ENCODE measurements at places on chromosomes 3 and 15.

GRCh38 chr15:32722136-32722535 is 4.3 kb downstream of the GREM1 start:
- DNase-seq: no peak

DNA sequence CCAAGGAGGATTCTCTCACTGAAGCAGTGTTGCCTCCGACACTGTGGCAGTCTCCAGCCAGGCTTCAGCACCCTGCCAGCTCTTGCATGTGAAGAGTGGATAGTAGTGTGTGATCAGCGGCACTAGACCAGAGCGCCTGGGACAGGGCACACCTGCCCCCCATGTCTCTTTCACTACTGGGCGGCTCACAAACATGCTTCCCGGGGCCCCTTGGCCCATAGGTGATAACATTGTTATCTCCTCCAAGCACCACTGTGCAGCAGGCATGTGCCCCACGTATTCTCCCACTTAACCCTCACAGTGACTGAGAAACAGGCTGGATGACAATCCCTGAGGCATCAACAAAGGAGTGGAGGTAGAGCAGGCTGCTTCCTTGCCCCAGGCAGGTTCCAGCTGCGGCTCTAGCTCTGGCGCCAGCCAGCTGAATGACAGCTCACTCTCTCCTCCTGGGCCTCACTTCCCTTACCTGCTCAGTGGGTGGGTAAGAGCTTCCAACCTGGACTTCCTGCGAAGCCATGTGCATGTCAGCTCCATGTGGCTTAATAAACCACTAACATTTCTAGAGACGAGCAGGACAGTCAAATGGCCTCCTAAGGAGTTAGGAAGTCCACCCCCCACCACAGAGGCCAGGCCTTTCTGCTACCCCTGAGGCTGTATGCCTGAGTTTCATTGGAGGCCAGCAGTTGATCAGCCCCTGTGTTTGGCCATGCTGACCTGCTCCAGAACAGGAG is 37.8 kb downstream of the KLF13 start:
- no peak for DNase-seq

DNA sequence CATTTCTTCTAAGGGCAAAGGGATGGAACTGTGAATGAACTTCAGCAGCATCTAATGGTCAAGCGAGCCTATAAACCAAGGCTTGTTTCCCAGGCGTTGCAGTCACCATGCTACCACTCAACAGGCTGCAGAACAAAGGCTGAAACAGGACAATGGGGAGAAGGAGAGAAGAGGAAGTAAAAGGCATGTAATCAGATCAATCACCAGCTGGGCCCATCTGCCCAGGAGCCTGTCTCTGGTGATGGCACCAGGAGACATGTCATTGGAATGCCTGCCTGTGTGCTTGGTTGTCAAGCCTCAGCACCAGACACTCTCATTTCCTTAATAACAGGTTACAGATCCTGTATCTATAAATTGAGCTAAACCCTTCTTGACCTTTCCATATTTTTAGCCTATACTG is 81.7 kb upstream of the UMPS start:
- no peak for DNase-seq

GRCh38 chr15:69093127-69093526 is 67.3 kb upstream of the GLCE start:
- DNase-seq: no peak

DNA sequence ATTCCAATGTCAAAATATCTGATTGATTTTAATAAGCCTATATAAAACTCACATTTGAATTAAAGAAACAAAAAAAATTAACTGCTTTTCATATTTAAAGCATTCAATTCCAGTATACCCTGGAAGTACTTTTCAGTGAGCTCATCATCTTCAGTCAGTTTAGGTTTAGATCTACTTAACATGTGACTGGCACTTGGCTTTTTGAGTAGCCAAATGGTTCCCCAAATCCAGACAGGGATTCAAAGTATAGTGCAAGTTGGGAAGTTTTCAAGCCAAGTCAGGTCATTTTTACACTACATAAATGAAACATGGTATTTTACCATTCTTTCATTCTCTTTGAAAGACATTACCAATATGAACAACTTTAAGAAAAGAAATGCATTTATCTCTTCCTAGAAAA is 57.5 kb downstream of the ATP8B4 start:
- no peak for DNase-seq

GRCh38 chr3:197022405-197023231 is 7.0 kb downstream of the MELTF start:
- DNase-seq: no peak

GRCh38 chr3:33174711-33175414 is 43.7 kb downstream of the SUSD5 start:
- no peak for DNase-seq

DNA sequence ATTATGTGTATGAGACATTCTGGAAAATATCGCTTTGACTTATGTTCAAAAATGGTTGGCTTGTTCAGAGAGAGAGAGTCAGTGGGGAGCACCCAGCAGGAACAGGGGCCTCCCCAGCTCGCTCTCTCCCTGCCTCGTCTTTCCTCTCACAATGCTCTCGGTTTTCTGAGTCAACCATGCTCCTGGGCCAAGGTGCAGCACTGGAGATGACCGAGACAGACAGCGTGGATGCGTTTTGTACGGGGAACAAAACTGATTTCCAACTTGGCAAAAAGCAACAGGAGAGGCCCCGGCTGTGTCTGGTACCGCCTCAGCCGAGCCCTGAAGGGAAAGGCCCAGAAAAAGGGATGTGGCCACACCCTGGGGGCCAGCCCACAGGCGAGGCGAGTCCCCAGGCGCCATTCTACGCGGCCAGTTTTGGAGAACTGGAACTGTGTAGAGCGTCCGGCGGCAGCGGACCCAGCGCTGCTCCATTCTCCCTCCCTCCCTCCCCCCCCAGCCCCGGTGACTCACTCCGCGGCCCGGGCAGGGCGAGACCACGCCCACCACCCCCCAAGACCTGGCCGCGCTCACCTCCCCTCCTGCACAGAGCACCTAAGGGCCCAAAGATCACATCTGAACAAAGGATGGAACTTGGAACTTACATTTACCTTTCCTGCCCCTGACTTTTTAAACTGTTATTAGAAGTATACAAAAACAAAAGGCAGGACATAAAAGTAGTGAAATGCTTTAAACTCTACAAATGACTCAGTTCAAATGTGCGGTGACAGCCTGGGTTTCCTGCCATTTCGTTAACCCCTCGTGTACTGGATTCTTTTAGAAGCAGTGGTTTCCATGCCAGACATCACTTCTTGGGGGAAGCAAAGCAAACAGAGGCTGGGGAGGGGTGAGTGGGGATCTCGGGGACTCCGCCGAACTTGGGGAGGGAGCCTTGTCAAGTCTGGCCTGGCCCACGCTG is 12.7 kb downstream of the ATP10A start:
- peak; percentile 94 for DNase-seq

- DNase-seq: no peak
These were observed 35.3 kb upstream of the GOLGA8A start for GRCh38 chr15:34472947-34473346.

GRCh38 chr15:87354661-87355410 is 901.7 kb downstream of the NTRK3 start:
- peak; percentile 60 for DNase-seq

- peak; percentile 43 for DNase-seq
These were observed 45.1 kb downstream of the TNIK start for GRCh38 chr3:171415070-171415469.

GRCh38 chr3:127368186-127369032 is 80.6 kb upstream of the PRR20G start:
- DNase-seq: no peak

GRCh38 chr3:82354228-82354627 is 592.8 kb upstream of the GBE1 start:
- DNase-seq: peak; percentile 17

DNA sequence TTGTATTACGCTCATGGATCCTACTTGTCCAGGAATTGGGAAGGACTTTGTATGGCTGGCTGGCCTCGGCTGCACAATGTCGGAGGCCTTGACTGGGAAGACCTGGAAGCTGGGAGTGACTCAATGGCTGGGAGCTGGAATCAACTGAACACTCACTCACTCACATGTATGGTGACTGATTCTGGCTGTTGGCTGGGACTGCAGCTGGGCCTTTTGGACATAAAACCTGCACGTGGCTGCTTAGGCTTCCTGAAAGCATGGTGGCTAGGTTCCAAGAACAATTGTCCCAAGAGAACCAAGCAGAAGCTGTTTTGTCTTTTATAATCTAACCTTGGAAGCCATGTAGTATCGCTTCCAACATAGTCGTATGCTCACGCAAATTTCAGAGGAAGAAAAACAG is 38.0 kb upstream of the CMTM8 start:
- no peak for DNase-seq

DNA sequence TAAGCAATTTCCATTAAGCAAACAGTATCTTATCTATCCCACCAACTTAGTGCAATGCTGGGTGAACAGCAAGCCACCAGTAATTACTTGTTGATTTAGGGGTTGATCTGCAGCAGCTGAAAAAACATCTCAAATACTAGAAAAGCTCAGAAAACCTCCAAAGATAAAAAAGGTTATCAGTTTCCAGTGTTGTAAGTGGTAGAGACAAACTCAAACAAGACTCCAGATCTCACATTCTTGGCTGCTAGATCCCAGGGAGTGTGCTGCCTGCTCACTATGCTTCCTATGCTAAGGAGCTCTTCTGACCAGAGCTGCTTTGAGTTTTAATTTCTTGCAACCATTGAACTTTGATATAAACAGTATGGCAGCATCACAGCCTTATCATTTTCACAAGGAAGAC is 11.3 kb downstream of the B3GALNT1 start:
- DNase-seq: peak; percentile 12

DNA sequence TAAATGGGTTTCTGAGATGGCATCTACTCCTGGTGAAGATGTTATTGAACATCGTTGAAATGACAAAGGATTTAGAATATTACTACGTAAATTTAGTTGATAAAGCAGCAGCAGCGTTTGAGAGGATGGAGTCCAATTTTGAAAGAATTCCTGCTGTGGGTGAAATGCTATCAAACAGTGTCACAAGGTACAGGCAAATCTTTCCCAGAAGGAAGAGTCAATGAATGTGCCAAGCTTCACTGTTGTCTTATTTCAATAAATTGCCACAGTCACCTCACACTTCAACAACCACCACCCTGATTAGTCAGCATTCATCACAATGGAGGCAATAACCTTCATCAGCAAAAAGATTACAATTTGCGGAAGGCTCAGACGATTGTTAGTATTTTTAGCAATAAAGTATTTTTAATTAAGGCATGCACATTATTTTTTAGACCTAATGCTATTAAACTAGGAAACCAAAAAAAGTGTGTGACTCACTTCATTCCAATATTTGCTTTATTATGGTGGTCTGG is 142.8 kb downstream of the UNC13C start:
- no peak for DNase-seq

GRCh38 chr15:45139770-45140169 is 10.0 kb downstream of the DUOX1 start:
- no peak for DNase-seq

- no peak for DNase-seq
These were observed 10.2 kb upstream of the LDHAL6B start for GRCh38 chr15:59196416-59196815.

- peak; percentile 55 for DNase-seq
These were observed 309.0 kb downstream of the ULK4 start for GRCh38 chr3:41652931-41653330.

DNA sequence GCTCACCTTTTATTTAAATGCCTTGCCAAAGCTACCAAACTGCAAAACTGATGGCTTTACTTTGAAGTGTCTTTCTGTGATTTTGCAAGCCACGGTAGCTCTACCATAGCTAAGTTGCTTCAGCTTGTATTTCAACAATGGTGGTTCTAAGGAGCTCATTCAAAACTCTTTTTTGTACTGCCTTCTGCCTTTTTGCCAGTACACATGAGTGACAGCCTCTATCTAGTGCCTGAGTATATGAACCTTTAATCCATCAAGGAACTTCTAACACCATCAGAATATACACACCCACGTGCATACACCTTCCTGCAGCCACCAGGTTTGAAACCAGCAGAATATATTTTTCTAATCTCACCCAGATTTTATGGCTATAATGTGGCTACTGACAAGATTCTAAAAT is 10.4 kb upstream of the NR2F2 start:
- no peak for DNase-seq

GRCh38 chr3:124579641-124580040 is 150.6 kb upstream of the UMPS start:
- no peak for DNase-seq

DNA sequence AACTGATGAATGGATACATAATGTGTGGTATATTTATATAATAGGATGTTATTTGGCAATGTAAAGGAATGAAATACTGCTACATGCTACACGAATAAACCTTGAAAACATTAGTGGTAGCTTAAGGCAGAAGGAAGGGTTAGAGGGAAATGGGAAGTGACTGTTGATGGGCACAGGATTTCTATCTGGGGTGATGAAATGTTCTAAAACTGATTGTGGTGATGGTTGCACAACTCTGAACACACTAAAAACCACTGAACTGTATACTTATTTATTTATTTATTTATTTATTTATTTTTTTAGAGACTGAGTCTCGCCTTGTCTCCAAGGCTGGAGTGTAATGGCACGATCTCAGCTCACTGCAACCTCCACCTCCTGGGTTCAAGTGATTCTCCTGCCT is 24.8 kb upstream of the SHISA5 start:
- no peak for DNase-seq

- DNase-seq: peak; percentile 66
These were observed 26.2 kb downstream of the CRTAP start for GRCh38 chr3:33139996-33140395.

GRCh38 chr15:60593170-60593478 is 114.2 kb upstream of the ICE2 start:
- no peak for DNase-seq

GRCh38 chr3:127708837-127709236 is 36.1 kb downstream of the ABTB1 start:
- DNase-seq: no peak

- no peak for DNase-seq
These were observed 5.6 kb upstream of the ZBTB38 start for GRCh38 chr3:141362736-141363135.

DNA sequence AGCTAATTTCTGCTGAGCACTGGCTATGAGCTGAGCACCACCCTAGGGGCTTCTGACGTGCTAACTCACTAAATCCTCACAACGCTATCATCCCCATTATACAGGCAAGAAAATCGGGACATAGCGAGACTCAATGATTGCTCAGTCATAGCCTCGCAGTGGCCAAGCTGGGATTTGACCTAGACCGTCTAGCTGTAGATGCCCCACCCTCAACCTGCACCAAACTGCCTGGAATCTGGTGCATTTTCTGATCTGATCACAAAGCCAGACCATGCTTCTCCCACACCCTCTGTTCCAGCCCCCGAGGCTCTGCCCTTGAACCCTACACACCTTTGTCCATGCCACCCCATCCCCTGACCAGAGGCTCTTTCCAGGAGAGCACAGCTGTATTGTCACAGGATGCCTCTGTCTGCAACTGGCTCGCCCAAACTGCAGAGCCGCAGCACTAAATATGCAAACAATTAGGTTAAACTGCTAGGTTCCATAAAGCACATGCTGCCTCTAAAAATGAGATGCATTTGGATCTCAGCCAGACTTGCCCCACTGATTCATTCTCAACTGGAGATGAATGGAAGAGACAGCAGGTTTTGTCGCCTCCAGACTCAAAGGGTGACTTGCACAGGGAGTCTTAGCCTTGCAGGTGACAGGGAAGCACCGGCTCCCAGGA is 95.2 kb downstream of the NUP210 start:
- peak; percentile 39 for DNase-seq
